Transverse colon (tissue), 4 donors: ENCODE measurements at places on chromosomes 16 and 17. TPM values are rescaled to one million over a fixed set of nuclear protein-coding genes. Genes with fewer than 3 reads are reported as not detected.
A peak's percentile ranks its signal among the peaks of the same experiment; 100 is the strongest.

SMIM22 gene
- total RNA-seq: 450 TPM

IL17C gene
- total RNA-seq: not detected

TPPP3 gene
- 5.7 TPM for total RNA-seq

CENPT gene
- total RNA-seq: 130 TPM

DLX3 gene
- total RNA-seq: not detected

PMP22 gene
- total RNA-seq: 70.2 TPM

SEPTIN1 gene
- 4.4 TPM for total RNA-seq

KCTD19 gene
- not detected for total RNA-seq

- DNase-seq: peak; percentile 94
Measured at GRCh38 chr16:30377812-30378235, 3.2 kb downstream of the MYL11 start.

- no peak for DNase-seq
Measured at GRCh38 chr17:2391597-2392251, 9.1 kb downstream of the MNT start.

- no peak for DNase-seq
Measured at GRCh38 chr16:57866529-57866918, 64.2 kb upstream of the KIFC3 start.

GRCh38 chr16:51045186-51045585 lies 105.9 kb downstream of the SALL1 start:
- DNase-seq: no peak

DNA sequence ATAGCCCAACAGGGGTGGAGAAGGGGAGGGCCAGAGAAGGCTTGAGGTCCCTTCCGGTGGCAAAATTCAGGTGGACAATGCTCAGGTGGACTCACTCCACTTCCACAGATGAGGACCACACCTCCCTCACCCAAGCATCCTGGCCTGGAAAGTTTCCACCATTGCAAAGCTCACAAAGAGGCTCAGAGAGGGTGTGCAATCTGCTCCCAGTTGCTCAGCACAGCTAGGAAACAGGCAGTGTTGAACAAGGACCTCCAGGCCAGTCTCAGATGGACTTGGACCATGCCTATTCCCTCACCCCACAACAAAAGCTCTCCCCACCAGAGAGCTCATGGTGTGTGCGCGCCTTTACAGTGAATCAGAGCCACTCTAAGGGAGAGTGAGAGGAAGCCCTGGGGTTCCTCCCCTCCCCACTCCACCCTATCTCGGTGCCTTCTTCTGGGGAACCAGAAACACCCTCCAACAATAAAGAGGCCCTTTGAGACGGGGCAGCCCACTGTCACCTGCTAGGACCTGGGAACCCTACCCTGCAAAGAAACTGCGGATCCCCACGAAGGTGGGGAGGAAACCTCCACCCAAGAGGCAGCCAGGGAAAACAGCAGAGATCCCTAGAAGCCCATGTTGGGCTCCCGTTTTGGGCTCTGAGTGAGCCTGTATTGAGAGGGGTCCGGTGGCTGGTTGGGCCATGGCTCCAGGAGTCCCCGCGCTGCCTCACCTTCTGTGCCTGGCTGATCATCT lies 1.6 kb downstream of the FAM83G start:
- no peak for DNase-seq

DNA sequence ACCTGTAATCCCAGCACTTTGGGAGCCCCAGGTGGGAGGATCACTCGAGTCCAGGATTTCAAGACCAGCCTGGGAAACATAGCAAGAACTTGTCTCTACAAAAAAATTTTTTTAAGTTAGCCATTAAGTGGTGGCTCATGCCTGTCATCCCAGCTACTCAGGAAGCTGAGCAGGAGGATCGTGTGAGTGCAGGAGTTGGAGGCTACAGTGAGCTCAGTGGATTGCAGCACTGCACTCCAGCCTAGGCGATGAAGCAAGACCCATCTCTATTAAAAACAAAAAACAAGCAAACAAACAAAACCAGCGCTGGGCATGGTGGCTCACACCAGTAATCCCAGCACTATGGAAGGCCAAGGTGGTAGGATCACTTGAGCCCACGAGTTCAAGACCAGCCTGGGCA lies 38.0 kb downstream of the HEATR3 start:
- no peak for DNase-seq

GRCh38 chr16:87856791-87857228 lies 12.5 kb downstream of the SLC7A5 start:
- DNase-seq: no peak

DNA sequence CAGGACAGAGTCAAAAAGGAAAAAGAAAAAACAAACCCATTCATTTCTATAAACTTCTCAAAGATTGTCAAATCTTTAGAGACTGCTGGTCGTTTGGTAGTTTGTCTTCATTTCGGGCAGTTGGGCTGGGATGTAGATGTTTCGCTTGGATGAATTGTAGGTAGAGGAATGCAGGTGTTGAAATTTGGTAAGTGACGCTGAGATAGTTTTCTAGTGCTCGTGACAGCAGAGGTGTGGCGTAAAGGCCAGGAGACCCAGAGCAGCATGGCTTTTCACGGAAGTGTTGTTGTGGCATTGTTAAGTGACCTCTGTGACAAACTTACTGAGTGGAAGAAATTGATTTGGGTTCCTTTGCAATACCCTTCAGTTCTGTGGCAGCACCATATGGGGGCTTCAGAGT lies 78.2 kb upstream of the CLEC18A start:
- DNase-seq: no peak

DNA sequence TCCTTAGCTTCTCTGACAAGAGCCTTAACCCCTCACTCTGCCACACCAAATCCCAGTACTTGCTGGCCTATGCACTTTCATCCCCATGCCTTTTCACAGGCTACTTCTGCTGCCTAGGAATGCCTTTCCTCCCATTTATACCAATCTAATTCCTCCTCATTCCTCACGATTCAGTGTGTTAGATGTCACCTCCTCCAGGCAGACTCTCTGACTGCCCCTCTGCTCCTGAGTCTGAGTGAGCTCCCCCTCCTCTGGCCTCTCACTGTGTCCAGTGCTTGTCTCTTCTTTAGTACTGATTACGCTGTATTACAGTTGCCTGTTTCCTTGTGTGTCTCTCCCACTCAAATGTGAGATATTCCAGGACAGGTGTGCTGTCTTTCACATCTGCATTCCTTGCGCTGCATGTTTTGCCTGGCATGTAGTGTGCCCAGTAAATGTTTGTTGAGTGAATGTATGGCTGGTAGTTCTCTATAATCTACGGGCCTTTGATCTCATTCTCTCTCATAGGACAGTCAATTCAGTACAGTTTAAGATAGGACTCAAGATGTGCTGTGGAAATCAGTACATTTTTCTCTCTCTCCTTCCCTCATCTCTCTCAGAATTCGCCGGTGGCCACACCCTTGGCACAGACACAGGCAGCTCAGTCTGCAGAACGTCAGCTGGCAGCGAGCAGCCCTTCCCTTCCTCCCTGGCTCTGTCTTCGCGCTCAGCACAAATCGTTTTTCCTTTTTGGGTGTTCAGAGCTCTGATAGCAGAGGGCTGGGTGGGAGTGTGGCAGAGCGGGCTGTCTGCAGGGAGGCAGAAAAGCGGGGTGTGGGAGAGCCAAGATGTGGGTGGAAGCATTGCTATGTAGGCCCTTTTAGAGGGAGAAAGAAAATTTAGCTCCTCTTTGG lies 18.5 kb downstream of the ARL4D start:
- peak; percentile 76 for DNase-seq
